ENCODE measurements at places on chromosomes 16 and 17. TPM values are rescaled to one million over a fixed set of nuclear protein-coding genes. Genes with fewer than 3 reads are reported as not detected.

Gene PRSS21
- 3.4 TPM for total RNA-seq

Gene HBZ
- not detected for total RNA-seq

Gene KRTAP2-3
- 1.00 TPM for total RNA-seq

Gene DOC2B
- not detected for total RNA-seq

Gene CPPED1
- 4.9 TPM for total RNA-seq

Gene SLC52A1
- total RNA-seq, result 0.37 TPM

Gene C16orf96
- total RNA-seq, result not detected

Gene OR1F1
- not detected for total RNA-seq

Gene LSM12
- total RNA-seq, result 28.9 TPM

Gene DHRS13
- 6.5 TPM for total RNA-seq

Gene CD300A
- total RNA-seq, result not detected

Gene UBALD2
- 4.6 TPM for total RNA-seq

Gene KCNH6
- not detected for total RNA-seq

All from uterine smooth muscle cell (primary cell).